Testis (tissue), 5 donors: ENCODE measurements at places on chromosomes 6 and 20.
A peak's percentile ranks its signal among the peaks of the same experiment; 100 is the strongest.

- H3K36me3 ChIP-seq, result no peaks in the 10 kb centered on the region
- H3K4me1 ChIP-seq, result no peaks in the 10 kb centered on the region
- H3K27ac ChIP-seq, result no peak overlapping the region
- DNase-seq, result no peak
Measured at GRCh38 chr20:8837396-8837795, 231.5 kb upstream of the PLCB4 start.

DNA sequence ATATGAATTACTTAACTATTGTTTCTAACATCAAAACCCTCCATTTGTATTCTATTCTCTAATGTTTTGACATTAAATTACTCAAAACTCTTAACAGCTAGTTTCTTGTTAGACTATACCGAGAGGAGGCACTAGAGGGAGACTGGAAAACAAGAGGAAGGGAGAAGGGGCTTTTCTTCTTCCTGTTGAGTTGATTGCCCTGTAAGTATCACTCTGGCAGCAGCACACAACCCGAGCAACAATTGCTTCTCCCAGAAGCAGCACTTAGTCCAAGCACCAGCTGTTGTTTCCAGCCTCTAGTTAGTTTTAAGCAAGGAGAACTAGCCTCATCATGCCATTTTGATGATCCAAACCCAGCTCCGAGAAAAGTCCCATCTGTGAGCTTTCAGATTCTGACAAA is 603.8 kb downstream of the PRKN start:
- H3K4me3 ChIP-seq, result no peak overlapping the region
- no peaks in the 10 kb centered on the region for H3K36me3 ChIP-seq
- H3K27ac ChIP-seq, result no peak overlapping the region
- peaks cover 17% of the 10 kb centered on the region for H3K4me1 ChIP-seq
- no peak for DNase-seq

- no peak overlapping the region for H3K27ac ChIP-seq
- peaks cover 4% of the 10 kb centered on the region for H3K4me1 ChIP-seq
- no peaks in the 10 kb centered on the region for H3K27me3 ChIP-seq
Measured at GRCh38 chr6:118537574-118537973, 10.5 kb upstream of the PLN start.

GRCh38 chr6:109056661-109057060 is 38.0 kb downstream of the SESN1 start:
- no peak for DNase-seq
- H3K4me1 ChIP-seq, result peaks cover 34% of the 10 kb centered on the region
- peak overlapping the region; percentile 68 for H3K27ac ChIP-seq

- no peak overlapping the region for H3K4me3 ChIP-seq
- H3K36me3 ChIP-seq, result no peaks in the 10 kb centered on the region
- no peak for DNase-seq
- no peak overlapping the region for H3K27ac ChIP-seq
Measured at GRCh38 chr20:43460172-43460829, 2.6 kb downstream of the SRSF6 start.
